ENCODE measurements at places on chromosomes 5 and 9. TPM values are rescaled to one million over a fixed set of nuclear protein-coding genes. Genes with fewer than 3 reads are reported as not detected.
A peak's percentile ranks its signal among the peaks of the same experiment; 100 is the strongest.

Gene PCDHGB7
- 11.0 TPM for polyA plus RNA-seq

Gene SLC36A2
- polyA plus RNA-seq = 16.0 TPM

GRCh38 chr9:75958226-75958625 lies 67.8 kb downstream of the PCSK5 start:
- peak; percentile 39 for DNase-seq

- DNase-seq = peak; percentile 83
Measured at GRCh38 chr9:95143591-95144561, 173.6 kb downstream of the FANCC start.

Measured in renal pelvis (tissue), 12 donors.